ENCODE measurements at places on chromosomes 13 and 19.

GRCh38 chr19:6417713-6418561, 6.7 kb downstream of the KHSRP start:
- DNase-seq, result no peak

DNA sequence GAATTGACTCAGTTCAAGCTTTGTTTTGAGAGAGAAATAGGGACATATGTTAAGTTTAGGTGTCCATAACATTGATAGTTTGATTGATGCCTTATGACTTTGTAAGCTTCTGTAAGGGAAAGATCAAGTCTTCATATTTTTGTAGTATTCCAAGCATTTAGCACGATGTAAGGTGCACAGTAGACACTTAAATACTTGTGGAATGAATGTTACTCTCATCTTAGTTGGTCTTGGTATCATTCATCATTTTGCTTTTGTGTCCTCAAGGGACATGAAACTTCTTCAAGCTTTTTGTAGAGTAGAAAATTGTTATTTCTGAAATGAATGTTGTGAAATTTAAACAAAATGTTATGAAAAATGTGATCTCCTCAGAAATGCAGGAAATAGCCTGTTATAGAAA, 10.1 kb downstream of the TDRD3 start:
- DNase-seq, result no peak

DNA sequence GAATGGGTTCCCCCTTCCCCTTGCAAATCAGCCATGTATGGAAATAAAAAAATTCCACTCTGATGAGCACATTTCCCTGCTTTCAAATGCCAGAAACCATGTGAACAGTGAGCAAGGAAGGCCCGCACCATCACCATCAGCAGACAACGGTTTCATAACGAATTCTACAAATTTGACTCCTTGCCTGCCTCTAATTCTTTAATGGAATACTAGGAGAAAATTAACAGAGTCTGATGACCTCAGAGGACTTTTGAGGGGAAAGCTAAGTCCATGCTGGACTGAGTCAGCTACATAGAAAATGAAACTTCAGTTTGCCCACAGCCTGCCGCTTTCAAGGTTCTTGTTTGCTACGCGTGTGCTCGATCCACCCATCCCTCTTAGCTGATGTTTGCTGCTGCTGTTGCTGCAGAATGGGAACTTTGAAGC, 46.7 kb upstream of the KL start:
- no peak for DNase-seq

GRCh38 chr19:31511696-31512095, 162.5 kb upstream of the TSHZ3 start:
- no peak for DNase-seq

GRCh38 chr19:29674374-29675119, 9.3 kb downstream of the PLEKHF1 start:
- no peak for DNase-seq

DNA sequence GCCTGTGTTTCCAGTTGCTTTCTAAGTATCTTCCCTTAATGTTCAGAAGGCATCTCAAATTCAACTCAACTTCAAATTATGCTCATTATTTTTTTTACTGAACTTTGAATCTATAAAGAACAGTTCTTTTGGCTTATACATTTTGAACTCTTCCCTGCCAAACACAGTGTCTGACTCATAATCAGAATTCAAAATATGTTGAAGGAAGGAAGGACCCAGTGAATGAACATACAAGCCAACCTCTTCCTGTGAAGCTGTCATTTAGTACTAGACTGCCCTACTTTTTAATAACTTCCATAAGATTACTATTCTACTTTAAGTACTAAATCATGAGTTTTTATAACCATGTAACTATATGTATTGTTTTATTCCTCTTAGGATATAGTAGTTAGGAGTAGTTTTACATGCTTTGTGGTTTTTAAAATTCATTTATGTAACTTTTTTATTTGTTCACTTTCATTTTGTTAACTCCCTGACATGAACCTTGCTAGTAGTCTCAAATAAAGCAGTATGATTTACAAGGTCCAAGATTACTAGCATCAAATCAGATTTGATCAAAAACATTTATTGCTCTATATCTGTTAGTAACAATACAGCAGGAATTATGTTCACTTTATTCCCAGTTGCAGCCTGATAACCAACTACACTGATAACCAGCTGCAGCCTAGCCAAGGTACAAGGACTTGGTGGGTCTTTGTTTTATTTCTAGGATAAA, 6.4 kb downstream of the NUDT15 start:
- no peak for DNase-seq

GRCh38 chr19:28596561-28597071, 616.3 kb downstream of the UQCRFS1 start:
- no peak for DNase-seq

GRCh38 chr19:35212241-35212640, 16.3 kb downstream of the FAM187B start:
- DNase-seq, result no peak

DNA sequence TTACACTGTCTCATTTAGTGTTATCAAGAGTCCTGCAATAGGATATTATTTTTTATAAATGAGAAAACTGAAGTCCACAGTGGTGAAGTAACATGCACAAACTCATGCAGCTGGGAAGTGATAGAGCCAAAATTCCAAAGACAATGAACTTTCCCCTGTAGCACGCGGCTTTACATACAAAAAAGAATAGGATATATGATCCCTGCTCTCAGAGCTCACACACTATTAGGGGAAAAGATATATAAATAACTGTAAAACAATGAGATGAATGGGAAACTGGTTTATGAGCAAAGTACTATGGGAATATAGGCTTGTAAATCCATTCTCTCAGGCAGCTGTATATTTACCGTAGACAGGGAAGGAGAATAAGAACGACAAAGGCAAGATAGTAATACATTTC, 39.7 kb downstream of the THSD1 start:
- peak; percentile 49 for DNase-seq

DNA sequence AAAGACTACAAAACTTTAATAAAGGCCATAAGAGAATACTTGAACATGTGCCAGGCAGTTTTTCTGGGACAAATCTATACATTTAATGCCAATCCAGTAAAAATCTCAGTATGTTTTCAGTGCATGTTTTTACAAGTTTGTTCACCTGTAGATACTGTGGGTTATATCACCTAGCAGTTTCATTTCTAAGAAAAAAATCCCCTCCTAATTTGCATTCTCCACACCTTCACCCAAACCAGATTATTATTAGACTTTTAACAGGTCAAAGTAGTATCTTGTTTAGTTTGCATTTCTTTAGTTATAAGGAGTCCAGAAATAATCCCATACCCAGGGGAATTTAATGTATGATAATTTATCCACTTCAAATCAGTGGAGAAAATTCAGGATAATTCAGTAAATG, 17.0 kb upstream of the LPAR6 start:
- DNase-seq, result no peak

DNA sequence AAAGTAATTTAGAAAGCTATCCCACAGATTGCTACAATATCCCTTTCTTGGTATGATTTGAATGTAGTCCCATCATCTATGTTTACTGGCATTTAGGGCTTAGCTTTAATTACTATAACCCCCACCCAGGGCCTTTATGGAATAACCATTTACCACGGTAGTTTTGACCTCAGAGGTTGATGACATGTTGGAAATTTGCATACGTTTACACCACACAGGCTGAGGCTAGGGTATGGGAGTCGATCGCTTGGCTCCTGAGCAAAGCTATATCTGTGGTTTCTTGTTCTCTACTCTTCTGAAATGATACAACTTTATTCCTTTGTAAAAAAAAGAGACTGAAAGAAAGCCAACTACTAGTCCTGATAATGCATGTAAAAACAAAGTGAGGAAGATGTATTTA, 28.2 kb upstream of the RFC3 start:
- no peak for DNase-seq

DNA sequence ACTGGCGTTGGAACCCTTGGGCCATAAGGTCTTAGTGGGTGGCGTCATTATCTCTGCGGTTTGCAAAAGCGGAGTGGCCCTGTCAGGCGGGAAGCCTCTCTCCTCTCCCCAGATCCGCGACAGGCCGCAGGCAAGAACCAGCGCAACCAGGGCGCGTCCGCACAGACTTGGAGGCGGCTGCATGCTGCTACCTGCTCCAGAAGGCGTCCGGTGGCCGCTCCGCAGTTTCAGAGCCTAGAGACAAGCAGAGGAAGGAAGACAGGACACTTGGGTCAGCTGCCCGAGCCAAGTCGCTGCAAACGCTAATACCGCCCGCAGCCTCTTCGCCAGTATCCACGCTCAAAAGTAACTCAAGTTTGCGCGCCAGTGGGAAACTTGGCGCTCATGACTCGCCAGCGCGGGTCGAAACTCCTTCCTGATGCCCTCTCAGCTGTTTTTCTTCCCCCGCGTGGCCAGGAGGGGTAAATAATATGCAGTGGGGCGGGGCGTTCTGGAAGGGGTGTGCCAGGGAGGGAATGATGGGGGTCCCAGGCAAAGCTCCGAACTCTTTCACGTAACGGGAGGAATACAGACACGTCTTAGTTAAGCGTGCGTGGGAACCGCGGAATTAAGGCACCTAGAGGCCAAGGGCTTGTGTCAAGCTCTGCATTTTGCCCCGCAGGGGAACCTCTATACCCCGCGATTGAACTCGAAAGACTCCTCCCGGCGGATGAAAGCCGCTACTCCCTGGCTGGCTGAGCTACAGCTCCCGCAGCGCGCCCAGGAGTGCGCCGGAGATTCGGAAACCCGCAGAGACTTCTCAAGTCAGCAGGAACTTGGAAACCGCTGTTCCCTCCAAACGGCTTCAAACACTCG, at the start of gene EDNRB:
EDNRB (minus strand) TSS at position 441 of the 855 bp plus-strand sequence; CDS start at position 183, 258 bp downstream.
- peak; percentile 51 for DNase-seq

GRCh38 chr19:2276429-2276986, 5.5 kb downstream of the PEAK3 start:
- DNase-seq, result no peak

- DNase-seq, result no peak
These were observed 184.0 kb downstream of the SLC7A1 start for GRCh38 chr13:29411481-29411880.

DNA sequence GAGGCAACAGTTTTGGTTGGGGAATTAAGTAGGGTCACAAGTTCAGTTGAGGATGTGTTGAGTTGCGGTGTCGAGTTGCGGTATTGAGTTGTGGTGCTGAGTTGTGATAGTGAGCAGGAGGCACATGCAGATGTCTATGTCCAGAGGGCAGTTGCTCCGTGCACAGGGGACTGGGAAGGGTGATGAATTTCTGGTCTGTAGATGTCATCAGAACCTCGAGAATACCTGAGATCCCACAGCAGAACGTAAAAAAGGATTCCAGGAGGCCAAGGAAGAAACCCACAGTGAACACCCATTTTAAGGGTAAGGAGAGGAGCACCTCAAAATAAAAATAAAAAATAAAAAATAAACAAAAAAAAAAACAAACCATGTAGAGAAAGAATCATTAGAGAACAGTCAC, 354.4 kb upstream of the ARGLU1 start:
- DNase-seq, result no peak

GRCh38 chr13:103018556-103018955, 47.7 kb downstream of the SLC10A2 start:
- no peak for DNase-seq

GRCh38 chr19:33819880-33820781, 23.5 kb downstream of the KCTD15 start:
- DNase-seq, result peak; percentile 85

DNA sequence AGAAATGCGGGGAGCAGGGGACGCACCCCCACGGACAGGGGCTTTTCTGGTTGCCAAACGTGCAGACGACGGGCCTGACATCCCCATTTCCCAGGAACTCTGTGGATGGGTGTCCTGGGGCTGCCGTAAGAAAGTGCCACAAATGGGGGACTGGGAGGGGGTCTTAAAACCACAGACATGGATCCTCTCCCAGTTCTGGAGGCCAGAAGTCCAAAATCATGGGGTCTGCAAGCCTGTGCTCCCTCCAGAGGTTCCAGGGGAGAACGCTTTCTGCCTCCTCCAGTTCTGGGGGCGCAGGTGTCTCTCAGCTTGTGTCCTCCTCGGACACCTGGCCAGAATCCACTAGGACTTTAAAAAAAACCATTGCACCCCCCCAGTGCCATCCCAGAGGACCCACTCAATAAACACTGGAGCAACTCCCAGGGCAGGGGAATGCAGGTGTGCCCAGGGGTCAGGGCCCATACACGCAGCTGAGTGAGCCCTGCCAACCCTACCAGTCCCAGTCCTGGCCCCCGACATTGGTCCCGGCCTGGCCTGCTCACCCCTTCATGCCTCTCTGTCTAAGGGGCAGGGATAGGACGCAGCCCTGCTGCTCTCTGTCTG, 103.9 kb downstream of the GADD45B start:
- DNase-seq, result no peak

DNA sequence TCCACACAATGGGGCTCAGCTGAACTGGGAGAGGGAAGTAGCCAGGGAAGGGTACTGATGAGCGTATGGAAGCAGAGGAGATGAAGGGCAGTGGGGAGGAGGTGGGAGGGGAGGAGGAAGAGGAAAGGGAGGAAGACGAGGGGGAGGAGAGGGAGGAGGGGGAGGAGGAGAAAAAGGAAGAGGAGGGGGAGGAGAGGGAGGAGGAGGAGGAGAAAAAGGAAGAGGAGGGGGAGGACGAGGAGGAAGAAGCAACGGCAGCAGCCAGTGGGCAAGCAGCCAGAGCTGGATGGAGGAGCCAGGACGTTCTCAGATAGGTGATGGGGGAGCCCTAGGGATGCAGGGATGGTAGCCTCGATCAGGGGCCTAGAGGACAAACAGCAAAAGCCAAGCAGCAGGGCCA, 5.6 kb downstream of the CERS4 start:
- DNase-seq, result no peak

DNA sequence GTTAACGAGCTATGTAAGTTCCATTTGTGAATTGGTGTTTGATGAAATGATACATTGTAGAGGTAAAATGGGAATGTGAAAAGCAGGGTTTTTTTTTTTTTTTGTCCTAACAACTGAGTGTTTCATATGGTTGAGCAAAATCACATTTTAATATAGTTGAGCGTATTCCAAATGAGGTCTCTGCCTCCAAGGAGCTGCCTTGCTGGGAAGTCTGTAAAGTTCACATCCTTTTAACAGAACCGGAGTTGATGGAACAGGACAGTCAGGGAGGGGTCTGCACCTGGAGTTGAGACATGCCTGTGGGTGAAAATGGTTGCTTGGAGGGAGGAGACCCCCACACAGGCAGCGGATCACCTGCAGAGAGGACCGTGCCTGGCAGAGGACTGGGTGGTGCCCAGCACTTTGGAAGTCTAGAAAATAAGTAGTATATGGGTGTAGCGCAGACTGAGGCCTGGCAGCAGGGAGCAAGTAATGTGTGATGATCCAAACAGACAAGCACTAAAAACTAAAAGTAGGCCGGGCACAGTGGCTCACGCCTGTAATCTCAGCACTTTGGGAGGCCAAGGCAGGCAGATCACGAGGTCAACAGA, 75.2 kb upstream of the UBAC2 start:
- peak; percentile 37 for DNase-seq

- no peak for DNase-seq
These were observed 9.1 kb downstream of the TLE5 start for GRCh38 chr19:3053218-3053621.

DNA sequence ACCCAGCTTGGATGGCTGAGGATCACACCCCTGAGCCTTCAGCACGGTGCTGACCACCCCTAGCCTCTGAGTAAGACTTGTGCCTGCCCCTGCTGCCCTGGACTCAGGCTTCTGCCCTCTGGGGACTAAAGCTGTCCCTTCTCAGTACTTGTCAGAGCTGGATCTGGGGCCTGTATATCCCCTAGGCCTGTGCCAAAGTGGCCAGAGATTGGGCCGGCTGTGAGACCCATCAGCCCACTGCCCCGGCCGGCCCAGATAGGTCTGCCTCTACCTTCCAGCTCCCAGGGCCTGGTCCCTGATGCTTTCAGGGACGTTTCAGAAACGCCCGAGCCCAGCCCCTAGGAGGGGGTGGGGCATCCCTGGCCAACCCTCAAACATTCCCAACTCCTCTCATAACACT, 137.8 kb downstream of the ZDHHC20 start:
- DNase-seq, result no peak
